CD4-positive, alpha-beta T cell treated with Interleukin-17A for 1 hour (primary cell): ENCODE measurements at places on chromosomes 12 and 14.

DNA sequence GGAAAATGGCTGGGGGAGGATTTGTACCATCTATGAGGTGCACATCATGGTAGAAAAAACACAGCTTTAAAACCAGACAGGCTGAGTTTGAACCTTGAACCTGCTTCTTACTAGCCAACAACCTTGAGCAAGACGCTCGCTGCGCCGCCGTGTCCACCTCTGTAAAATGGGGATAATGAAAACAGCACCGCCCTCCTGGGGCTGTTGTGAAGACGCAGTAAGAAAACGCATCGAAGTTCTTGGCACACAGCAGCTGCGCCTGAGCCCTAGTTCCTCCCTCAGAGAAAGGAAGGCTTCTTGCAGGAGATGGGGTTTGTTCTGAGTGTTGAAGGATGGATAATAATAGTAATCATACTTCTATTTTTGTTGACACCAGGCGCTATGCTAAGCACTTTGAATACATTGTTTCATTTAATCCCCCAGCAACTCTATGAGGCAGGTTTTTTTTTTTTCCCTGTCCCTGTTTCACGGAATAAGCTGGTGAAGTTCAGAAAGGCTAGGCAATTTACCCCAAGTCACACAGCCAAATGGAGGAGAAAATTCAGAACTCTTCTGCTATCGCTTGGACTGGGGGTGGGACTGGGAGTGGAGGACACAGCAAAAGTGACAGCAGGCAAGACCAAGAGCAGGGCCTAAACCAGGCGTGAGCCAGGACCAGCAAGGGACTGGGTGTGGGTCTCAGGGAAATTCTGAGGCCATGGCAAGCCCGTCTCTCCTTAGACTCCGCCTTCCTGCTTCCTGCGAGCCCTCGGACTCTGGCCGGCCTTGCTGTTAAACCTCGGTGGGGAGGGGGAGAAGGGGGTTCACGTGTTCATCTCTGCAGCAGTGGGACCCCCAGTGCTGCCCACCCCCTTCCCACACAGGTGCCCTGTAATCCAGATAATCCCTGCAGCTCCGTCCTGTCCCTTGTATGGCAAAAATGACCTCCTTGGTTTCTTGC lies 97.5 kb downstream of the LRRC74A start:
- no peak for DNase-seq

DNA sequence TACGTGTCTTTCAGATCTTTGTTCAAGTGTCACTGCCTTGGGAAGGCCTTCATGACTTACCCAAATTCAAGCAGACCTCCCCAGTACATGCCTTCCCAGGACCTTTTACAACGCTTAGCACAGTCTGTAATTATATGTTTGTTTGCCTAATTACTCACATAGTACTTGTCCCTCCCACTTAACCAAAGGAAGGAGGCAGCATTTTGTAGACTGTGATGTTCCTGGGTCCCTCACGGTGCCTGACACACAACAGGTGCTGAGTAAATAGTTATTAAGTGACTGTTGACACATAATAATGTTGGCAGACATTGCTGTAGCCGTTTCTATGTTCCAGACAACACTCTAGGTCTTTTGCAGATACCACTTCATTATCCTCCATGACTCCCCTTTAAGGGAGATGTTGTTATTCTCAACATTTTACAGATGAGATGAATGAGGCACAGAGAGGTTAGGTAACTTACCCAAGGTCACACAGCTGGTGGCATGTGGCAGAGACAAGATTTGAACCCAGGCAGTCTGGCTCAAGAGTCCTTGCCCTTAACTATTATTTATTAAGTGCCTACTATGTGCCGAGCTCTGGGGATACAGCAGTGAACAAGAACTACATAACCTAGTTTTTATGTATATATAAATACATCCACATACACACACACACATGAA lies 130.7 kb downstream of the PHETA1 start:
- DNase-seq, result no peak

DNA sequence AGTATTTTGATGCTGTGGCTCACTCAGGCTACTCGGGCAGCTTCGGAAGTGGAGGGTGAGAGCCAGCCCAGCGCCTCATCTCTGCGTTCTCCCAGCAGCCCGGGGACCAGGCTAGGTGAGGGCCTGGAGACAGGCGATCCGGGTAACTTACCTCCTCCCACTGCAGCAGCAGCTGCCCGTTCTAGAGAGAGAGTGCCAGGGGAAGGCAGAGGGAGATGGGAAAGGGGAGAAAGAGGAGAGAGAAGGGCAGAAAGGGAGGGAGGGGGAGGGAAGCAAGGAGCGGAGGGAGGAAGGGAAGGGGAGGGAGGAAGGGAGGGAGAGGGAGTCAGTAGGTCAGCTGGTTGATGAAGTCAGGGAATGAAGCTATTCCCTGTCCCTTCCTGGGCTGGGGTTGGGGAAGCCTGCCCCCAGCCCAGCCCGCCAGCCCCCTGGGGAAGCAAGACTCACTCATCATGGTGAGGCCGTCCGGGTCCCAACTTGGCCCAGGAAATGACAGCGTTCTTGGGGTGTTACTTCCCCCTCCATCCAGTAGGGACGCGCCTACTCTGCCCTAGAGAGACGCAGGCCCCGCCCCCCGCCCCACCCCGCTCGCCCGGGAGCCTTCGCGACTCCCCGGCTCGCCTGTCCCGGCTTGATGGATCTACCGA lies at the start of gene IFI27L2:
IFI27L2 (minus strand) TSS at position 494 of the 647 bp plus-strand sequence; CDS start at position 454, 40 bp downstream.
- peak; percentile 79 for DNase-seq

GRCh38 chr12:6752921-6753771 lies at the start of gene MLF2:
TSS of gene MLF2 (minus strand) at chr12:6753141. CDS start at chr12:6752334, 807 bp downstream.
- peak; percentile 99 for DNase-seq

- peak; percentile 91 for DNase-seq
Measured at GRCh38 chr14:101731187-101732080, 30.1 kb upstream of the PPP2R5C start.

GRCh38 chr12:104637604-104638003 lies 180.9 kb downstream of the CHST11 start:
- no peak for DNase-seq

GRCh38 chr12:42283739-42284138 lies 42.2 kb downstream of the ZCRB1 start:
- DNase-seq, result no peak

- no peak for DNase-seq
Measured at GRCh38 chr12:8036346-8036745, 3.8 kb downstream of the FOXJ2 start.

DNA sequence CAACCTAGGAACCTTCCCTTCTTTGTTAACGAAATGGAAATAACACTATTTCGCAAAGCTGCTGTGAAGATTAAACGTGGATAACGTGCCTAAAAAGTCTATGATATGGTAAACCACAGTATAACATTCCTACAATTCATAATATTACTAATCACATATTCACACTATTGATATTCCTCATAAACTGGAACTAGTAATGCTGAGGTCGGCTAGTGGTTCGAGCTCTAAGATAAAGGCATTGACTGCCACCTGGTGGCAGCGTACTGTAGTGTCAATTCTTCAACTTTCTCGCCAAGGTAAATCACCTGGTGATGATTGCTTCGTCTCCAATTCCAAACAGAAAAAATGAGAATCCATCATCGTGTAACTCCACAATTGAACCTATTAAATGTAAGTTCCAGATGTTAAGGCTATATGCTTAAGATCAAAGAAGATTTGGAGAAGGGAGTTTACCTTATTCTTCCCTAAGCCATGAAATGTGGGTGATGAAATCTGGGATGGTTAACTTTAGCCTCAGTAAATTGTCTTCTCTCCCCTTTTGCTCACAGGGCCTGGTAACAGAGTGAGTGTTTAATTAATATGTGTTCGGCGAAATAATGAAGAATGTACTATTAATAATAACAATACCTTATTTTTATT lies 197.5 kb upstream of the TMEM132C start:
- DNase-seq, result no peak

GRCh38 chr14:104332634-104333270 lies 194.4 kb downstream of the KIF26A start:
- DNase-seq, result no peak

- DNase-seq, result no peak
Measured at GRCh38 chr12:63944586-63945228, 100.2 kb downstream of the SRGAP1 start.

DNA sequence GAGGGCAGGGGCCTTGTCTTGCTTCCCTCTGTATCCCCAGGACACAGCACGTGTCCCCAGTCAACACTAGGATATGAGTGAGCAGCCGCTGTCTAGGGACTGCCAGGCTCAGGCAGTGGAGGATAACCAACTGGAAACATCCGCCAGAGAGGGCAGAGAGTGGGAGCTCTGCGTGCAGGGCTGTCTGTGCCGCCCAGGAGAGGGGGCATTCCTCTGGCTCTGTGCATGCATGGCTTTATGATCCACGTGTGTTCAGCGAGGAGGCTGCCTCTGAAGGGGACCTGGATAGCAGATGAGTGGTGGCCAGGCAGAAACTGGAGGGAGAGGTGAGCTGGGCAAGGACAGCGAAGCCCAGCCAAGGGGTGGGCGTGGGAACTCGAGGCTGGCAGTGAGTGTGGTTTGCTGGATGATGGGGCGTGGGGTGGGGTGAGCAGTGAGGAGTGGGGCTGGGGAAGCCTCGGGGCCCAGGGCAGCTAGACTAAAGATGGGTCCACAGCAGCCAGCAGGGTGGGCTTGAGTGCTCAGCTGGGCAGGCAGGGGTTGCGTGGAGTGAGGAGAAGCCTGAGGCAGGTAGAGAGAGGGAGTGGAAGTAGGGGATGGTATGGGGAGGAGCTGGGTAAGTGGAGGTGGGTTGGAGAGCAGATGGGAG lies 72.9 kb downstream of the PRIMA1 start:
- DNase-seq, result no peak

DNA sequence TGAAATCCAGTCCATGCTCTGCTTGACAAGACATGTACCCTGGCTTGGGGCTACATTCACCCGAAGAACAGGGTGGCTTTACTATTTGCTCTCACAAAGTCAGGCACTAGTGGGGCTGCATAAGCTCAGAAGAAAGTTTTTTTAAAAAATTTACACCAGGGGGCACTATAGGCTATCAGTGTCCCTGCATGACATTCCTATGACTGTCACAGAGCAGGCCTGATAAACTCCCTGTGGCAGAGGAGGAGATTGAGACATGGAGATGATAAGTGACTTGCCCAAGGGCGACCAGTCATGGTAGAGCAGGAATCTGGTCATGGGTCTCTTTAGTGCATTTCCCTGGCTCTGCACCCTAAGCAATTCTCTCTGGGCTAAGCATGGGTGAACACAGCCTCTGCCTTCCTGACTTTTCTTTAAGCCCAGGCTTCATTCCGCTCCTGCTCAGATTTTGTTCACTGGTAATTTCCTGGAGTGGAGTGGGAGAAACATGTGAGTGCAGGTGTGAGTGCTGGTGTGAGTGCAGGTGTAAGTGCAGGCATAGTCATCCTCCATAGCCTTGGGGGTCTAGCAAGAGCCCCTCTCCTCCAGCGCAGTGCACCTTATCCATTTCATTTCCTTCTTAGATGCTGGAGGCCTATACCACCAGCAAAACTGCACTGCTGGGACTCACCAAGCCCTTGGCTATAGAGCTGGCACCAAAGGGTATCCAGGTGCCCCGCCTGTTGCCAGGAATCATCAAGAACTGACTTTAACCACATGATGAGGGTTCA lies 91.6 kb downstream of the DHRS2 start:
- DNase-seq, result no peak

- DNase-seq, result no peak
Measured at GRCh38 chr14:53325176-53325806, 172.2 kb upstream of the DDHD1 start.

GRCh38 chr12:124741211-124741610 lies 122.5 kb downstream of the SCARB1 start:
- no peak for DNase-seq

DNA sequence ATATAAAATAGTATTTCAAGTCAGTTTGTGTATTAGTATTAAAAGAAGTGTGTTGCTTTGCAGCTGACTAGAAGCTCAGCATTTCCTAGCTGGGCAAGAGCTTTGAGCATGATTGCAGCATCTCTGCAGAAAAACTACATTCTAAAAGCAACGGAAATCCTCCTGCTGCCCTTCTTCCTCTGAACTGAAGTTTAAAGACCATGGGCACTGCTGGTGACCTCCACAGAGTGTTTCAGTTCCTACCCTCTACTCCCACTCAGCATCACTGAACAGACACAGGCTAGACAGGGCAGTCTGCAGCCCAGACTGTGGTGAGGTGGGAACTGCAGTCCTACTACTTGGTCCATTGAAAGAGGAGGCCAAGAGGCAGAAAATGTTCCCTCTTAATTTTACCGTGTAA lies 59.0 kb downstream of the FAR2 start:
- no peak for DNase-seq

- peak; percentile 72 for DNase-seq
Measured at GRCh38 chr12:2795291-2796186, 769 bp downstream of the FKBP4 start.

DNA sequence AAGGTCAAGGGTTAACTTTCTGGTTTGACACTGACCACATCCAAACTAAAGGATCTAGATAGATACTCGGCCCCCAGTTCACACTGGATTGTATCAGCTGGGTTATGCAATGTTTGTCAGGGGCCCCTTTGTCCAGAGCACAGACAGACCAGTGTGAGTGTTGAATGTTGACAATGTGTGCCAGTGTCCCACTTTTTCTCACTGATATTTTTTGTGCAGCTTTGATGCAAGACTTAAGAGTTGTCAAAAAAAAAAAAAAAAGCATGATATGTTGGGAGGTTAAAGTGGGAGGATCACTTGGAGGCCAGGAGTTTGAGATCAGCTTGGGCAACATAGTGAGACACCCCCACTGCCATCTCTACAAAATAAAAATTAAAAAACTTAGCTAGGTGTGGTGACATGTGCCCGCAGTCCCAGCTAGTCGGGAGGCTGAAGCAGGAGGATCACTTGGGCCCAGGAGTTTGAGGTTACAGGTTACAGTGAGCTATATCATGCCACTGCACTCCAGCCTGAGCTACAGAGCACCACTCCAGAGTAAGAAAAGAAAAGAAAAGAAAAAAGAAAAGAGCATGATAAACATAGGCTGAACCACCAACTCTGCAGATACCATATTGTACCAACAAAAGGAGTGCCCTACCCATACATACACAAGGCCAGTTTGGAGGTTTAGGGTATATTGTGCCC lies 97.5 kb downstream of the LGR5 start:
- no peak for DNase-seq

DNA sequence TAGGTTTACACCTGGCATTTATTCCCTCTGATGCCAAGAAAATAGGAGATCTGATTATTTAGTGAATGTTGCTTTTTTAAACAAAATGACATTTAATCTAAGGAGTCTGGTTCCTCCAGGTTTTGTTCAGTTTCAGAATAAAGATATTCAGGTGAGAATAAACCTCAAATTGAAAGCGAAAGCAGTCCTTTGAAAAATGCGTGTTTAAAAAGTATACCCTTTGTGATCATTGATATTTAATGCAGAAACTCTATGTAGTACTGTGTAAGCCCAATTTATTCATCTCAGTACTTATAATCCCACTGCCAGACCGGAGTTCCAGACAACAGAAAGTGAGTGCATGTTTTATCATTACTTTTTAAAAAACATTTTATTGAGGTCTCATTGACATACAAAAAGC lies 210.2 kb downstream of the KCNC2 start:
- no peak for DNase-seq

DNA sequence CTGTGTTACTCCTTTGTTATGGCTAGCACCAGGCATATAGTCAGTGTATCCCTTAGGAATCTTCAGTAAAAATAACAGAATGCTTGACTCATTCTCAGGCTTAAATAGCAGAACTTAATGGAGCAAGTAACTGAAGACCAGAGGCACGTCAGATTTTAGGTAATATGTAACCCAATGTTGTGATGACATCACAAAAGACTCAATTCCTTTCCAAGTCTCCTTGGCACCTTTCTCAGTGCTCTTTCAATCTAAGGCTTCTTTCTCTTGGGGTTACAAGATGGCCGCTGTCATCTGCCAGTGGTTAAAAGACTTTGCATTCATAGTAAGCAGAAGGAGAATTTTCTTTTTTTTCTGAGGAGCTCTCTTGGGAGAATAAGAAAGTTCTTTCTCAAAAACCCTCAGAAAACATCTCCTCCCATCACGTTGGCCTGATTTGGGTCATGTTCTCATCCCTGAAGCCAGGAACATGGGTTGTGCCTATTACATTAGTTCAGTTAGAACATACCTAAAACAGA lies 33.4 kb upstream of the DCN start:
- no peak for DNase-seq
